ENCODE measurements at places on chromosomes 7 and 10.

DNA sequence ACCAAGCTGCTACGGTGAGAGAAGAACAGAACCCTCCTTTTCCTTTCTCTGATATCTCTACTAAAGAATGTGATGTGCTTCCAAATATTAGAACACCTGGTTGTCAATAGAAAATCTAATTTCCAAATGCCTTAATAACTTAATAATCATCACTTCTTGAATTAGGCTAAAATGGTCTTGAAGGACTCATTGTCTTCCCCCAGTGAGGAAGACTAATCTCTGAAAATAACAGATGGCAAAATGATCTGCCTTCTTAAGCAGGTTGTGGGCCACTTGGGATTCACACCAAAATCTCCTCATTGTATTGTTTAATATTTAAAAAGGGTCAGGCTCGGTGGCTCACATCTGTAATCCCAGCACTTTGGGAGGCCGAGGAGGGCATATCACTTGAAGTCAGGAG lies 805.9 kb upstream of the AUTS2 start:
- no peak overlapping the region for H3K4me3 ChIP-seq
- H3K27ac ChIP-seq: no peak overlapping the region
- no peaks in the 10 kb centered on the region for H3K27me3 ChIP-seq
- H3K36me3 ChIP-seq: no peaks in the 10 kb centered on the region

DNA sequence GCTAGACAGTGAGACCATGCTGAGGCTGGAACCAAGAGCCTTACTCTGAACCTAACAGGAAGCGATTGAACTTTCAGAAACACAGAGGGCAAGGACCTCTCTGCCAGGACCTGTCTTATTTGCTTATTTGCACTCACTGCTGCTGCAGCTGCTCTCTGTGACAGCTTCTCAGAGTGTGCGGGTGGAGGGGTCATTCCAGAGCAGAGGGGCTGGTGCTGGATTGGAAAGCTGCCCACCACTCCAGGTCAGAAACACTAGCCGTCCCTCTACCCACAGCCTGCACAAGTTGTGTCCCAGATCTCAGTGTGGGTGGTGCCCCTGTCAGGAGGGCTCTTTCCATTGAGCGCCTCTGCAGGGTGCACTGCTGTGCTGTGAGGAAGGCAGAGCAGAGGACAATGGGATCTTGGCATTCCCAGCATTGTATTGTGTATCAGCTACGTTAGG lies 126.2 kb downstream of the CCNY start:
- H3K4me3 ChIP-seq: no peak overlapping the region
- peaks cover 46% of the 10 kb centered on the region for H3K4me1 ChIP-seq
- no peaks in the 10 kb centered on the region for H3K36me3 ChIP-seq
- no peak for DNase-seq
- H3K27ac ChIP-seq: no peak overlapping the region
- no peaks in the 10 kb centered on the region for H3K27me3 ChIP-seq

DNA sequence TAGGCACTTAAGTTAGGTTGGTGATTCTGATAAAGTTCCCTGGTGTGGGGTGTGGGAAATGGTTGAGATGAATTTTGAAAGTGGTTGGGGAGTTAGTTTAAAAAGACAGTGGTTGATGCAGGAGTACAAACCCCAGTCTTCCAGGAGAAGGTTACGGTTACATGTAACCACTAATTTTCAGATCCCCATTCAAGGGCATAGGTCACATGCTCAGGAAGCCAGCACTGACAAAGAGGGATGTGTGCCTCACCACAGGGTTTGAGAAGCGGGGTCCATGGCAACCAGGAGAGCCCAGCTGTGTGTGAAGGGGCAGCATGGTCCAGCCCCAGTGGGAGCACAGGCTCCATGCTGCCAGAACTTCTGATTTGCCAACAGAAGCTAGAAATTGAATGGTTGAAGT lies 144.2 kb downstream of the MDFIC start:
- H3K4me1 ChIP-seq: no peaks in the 10 kb centered on the region
- DNase-seq: no peak
- H3K4me3 ChIP-seq: no peak overlapping the region
- no peak overlapping the region for H3K27ac ChIP-seq
- H3K36me3 ChIP-seq: no peaks in the 10 kb centered on the region

- no peaks in the 10 kb centered on the region for H3K4me1 ChIP-seq
- DNase-seq: no peak
Measured at GRCh38 chr7:64685091-64685490, 19.2 kb downstream of the ZNF107 start.

DNA sequence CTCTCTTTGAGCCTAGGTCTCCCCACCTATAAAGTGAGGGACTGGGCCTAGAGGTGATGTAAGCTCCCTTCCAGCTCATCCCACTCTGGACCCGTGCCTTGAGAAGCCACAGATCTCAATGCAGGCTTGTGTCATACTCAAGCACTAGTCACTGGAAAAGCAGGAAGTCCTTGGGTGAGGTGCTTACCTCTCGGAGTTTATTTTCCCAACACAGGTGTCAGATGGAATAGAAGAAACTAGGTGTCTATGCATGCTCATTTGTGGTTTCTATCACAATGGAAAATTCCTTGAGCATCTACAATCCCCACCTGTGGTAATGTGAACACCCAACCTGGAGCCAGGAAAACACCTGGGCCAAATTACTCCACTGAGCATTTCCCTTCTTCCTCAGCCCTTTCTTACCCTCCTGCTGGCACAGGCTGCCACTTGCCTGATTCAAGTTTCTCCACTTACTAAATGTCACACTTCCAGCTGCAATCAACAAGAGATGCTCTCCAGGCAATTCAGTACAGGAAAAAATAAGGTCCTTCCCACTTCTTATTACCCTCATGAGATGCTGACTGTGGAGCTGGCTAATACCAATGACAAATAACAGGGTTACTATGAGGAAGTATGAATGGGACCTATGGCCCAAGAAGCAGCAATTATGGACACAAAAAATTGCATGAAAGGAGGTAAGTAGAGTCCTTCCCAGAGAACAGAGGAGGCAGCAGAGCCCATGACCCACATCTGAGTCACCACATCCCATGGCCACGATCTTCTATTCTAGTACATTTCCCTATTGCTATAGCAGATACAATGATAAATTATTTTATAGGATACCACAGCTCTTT lies 13.1 kb downstream of the LSM5 start:
- no peaks in the 10 kb centered on the region for H3K27me3 ChIP-seq
- no peaks in the 10 kb centered on the region for H3K4me1 ChIP-seq
- H3K4me3 ChIP-seq: no peak overlapping the region
- no peaks in the 10 kb centered on the region for H3K36me3 ChIP-seq
- no peak overlapping the region for H3K27ac ChIP-seq

DNA sequence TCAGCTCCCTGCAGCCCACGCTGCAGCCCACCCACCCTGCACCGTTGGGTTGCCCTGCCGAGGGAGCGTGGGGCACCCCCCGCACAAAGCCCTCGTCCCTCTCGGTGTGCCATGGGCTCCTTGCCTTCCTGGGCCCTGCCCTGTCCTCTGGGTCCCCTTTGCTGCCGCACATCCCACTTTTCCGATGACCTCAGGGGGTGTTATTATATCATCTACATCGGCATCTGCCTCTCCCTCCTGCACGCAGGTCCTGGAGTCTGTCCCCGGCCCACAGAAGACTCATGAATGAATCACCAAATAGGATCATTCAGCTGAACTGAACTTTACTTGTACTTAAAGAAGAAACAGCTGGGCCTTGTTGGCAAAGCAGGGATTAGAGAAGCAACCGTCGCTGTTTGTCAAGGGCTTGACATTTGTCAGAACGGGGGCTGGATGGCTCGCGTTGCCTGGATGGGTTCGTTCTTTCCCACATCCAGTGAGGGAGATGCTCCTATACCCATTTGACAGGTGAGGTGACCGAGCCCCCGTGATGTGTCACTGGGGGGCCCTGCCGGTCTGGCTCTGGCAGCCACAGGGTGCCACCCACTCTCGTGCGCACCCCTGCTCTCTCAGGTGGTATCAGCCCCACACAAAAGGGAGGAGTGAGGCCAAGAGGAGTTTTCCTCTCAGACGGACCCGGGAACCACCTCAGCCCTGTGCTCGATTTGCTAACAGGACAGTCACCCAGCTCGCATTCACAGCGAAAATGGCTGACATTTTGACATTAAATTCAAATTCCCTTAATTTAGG lies 58.6 kb upstream of the EBF3 start:
- no peak overlapping the region for H3K27ac ChIP-seq
- no peaks in the 10 kb centered on the region for H3K27me3 ChIP-seq
- no peaks in the 10 kb centered on the region for H3K4me1 ChIP-seq
- H3K36me3 ChIP-seq: no peaks in the 10 kb centered on the region
- DNase-seq: no peak

DNA sequence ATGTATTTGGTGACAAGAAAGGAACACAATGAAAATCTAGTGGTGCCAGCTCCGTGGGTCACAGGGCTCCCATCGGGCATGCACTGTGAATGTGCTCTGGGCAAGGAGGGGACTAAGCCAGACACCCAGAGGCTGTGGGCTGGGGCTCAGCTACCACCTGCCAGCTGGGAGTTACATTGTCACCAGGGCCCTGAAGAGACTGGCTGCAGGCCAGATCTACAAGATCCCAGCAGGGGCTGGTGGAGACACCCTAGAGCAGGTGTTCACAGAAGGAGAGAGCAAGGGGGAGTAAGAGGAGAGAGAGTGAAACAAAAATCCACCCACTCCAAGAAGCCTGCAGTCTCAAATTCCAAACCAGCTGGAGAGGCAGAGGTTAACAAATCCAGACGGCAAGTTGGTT lies 116.6 kb upstream of the ADCY1 start:
- H3K27ac ChIP-seq: no peak overlapping the region
- no peaks in the 10 kb centered on the region for H3K36me3 ChIP-seq
- H3K4me1 ChIP-seq: no peaks in the 10 kb centered on the region
- DNase-seq: no peak
- H3K4me3 ChIP-seq: no peak overlapping the region
- no peaks in the 10 kb centered on the region for H3K27me3 ChIP-seq

- no peaks in the 10 kb centered on the region for H3K27me3 ChIP-seq
- H3K4me3 ChIP-seq: no peak overlapping the region
- no peaks in the 10 kb centered on the region for H3K36me3 ChIP-seq
- no peak for DNase-seq
Measured at GRCh38 chr10:109173937-109174336, 749.4 kb downstream of the XPNPEP1 start.

DNA sequence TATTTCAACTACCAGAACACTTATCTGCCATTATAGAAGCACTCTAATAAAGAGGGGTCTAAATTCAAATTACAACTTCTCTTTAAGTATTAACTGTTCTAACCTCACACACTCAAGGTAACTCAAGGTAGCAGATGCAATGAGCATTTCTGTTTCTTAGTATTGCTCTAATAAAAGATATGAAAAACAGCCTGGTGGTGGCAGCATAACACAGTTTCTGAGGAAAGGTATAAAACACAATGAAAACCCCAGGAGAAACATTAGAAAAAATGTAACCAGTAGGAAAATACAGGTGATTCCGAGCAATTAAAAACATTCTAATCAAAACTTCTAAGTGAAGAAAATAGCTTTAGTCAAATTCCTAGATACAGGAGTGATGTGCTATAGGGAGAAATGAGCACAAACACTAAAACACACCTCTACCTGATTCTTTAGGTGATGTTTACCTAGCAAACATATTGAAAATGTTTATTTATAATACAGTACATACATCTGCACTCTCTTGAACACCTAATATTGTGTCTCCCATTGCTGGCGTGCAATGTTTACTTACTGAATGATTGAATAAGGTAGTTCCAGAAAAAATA lies 3.5 kb downstream of the MKRN1 start:
- no peaks in the 10 kb centered on the region for H3K27me3 ChIP-seq
- H3K4me1 ChIP-seq: no peaks in the 10 kb centered on the region
- DNase-seq: no peak

DNA sequence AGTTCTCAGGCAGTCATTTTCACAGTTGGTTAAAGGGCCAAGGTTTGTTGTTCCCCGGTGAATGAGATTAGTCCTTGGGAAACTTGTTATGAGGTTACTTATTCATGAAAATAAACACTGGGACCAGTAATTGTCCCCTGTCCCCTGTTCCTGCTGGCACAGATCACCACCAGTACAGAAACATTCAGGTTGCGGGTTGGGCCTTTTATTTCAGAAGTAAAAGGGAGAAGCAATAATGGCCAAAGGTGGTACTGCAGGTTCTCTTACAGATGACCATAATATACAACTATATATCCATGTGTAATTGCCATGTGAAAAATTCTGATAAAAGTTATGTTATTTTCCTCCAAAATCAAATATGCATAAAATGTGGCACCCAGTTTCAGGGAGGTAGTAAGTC lies 442.0 kb downstream of the SORCS1 start:
- no peak for DNase-seq
- H3K36me3 ChIP-seq: no peaks in the 10 kb centered on the region
- H3K27ac ChIP-seq: no peak overlapping the region

DNA sequence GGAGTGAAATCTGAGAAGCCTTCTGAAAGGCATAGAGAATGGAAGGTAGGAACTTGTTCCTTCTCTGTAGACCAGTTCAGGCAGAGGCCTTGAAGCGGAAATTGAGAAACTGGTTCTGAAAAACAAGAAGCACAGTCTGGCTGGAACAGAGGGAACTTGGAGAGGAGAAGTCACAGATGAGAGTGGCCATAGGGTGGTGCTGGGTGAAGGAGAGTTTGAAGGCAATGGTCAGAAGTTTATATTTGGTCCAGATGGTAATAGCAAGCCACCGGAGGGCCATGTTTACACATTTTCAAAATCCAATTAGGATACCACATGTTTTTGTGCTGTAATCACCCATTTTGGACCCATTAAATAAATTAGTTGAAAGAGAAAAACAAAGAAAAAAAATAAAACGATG lies 692.5 kb downstream of the INHBA start:
- DNase-seq: no peak
- no peaks in the 10 kb centered on the region for H3K27me3 ChIP-seq
- no peaks in the 10 kb centered on the region for H3K36me3 ChIP-seq
- no peak overlapping the region for H3K27ac ChIP-seq

DNA sequence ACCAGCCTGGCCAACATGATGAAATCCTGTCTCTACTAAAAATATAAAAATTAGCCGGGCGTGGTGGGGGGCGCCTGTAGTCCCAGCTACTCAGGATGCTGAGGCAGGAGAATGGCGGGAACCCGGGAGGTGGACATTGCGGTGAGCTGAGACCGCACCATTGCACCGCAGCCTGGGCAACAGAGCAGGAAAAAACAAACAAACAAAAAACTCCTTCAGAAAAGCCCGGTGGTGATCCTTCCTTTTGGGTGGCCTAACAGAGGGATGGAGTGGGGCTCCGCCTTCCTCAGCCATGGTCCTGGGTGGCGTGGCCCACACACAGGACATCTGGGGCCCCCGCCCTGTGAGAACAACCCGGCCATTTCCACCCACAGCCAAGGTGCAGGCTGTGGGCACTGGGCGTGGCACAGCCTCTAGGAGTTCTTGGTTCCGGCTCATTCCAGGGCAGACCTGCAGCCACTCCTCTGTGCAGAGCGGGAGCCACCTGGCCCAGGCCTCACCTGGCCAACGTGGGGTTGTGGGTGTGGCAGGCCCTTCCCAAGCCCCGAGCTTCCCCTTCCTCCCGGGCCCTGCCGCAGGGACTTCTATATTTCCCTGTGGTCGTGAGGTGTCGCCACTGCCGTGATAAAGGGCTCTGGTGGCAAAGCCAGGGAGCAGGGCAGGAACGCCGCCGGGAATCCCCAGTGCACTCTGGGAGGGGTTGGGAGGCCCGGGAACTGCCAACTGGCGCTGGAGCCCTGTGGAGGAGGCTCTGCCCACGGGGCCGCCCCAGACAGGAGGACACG lies 37.6 kb downstream of the GET4 start:
- no peak overlapping the region for H3K27ac ChIP-seq
- H3K4me1 ChIP-seq: no peaks in the 10 kb centered on the region
- H3K4me3 ChIP-seq: no peak overlapping the region
- DNase-seq: no peak
- no peaks in the 10 kb centered on the region for H3K27me3 ChIP-seq

Measured in H1 (cell line).